ENCODE measurements at places on chromosomes 3 and 15.

GRCh38 chr3:138921316-138922292 lies 25.3 kb downstream of the FOXL2 start:
- no peak for DNase-seq

GRCh38 chr15:60865507-60865906 lies 363.6 kb downstream of the RORA start:
- DNase-seq, result no peak

- no peak for DNase-seq
These were observed 112.6 kb downstream of the GABRB3 start for GRCh38 chr15:26660241-26660640.

DNA sequence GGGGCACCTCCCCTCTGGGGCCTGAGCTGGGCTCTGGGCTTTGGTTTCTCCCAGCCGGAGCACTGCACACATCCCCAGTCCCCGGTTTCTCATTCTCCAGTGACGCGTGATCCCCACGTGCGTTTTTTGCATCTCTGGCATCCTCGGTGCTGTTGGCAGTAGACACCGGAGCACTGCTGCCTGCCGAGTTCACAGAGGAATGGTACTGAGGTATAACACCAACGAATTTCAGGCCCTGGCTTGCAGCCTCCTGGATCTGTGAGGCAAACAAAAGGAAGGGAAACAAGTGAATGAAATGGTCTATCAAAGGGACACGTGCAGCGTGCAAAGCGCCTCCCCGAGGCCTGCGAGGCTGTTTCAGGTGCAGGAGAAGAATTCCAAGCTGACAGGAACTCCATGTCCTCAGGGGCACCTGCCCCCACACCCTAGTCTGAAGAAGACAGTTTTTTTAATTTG lies 112.9 kb downstream of the OXNAD1 start:
- DNase-seq, result no peak

GRCh38 chr15:52136442-52136980 lies 23.9 kb upstream of the BCL2L10 start:
- no peak for DNase-seq

- DNase-seq, result no peak
These were observed 35.7 kb upstream of the NR2C2 start for GRCh38 chr3:14911651-14912050.

DNA sequence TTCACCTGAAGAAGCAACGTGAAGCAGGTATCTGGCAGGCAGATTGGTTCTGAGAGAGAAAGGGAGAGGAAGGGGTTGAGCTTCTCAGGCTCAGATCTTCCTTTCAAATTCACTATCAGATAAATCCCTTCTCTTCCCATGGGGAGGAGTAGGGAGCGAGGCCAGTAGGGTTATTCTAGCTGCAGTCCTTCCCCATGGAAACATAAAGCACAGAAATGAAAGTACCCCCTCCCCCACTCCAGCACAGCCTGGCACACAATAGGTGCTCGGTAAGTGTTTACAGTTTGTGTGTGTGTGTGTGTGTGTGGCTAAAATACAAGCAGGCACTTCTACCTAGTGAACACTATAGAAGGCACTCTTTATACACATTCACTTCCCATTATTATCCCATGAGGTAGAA lies 20.8 kb upstream of the VPS8 start:
- no peak for DNase-seq

GRCh38 chr3:141063831-141064230 lies 12.7 kb downstream of the SPSB4 start:
- no peak for DNase-seq

GRCh38 chr3:56193519-56193918 lies 274.7 kb downstream of the ERC2 start:
- DNase-seq, result no peak

- no peak for DNase-seq
These were observed 13.0 kb downstream of the CYP1A1 start for GRCh38 chr15:74712311-74712710.

DNA sequence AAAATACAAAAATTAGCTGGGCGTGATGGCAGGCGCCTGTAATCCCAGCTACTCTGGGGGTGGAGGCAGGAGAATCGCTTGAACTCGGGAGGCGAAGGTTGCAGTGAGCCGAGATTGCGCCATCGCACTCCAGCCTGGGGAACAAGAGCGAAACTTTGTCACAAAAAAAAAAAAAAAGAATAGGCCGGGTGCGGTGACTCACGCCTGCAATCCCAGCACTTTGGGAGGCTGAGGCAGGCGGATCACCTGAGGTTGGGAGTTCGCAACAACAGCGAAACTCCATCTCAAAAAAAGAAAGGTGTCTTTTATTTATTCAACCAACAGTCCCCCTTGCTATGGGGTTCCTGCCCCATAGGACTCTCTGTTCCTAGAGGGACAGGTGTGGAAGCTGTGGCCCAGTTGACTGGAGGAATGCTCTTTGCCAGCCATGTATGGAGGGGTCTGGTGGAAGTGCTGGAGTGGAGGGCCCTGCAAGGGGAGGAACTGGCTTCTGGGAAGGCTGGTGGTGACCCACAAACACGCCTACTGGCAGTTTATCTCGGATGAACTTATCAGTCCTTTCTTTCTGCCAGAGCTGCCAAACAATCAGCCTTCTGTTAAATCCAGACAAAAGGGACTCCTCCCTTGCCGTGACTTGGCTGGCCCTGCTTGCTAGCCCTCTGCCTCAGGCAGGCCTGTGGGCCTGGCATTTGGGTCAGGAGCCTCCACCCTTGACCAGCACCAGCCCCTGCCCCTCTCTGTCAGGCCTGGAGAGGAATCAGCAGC lies 4.6 kb upstream of the DAG1 start:
- DNase-seq, result no peak

GRCh38 chr3:146218880-146219866 lies 31.7 kb downstream of the PLSCR4 start:
- no peak for DNase-seq

DNA sequence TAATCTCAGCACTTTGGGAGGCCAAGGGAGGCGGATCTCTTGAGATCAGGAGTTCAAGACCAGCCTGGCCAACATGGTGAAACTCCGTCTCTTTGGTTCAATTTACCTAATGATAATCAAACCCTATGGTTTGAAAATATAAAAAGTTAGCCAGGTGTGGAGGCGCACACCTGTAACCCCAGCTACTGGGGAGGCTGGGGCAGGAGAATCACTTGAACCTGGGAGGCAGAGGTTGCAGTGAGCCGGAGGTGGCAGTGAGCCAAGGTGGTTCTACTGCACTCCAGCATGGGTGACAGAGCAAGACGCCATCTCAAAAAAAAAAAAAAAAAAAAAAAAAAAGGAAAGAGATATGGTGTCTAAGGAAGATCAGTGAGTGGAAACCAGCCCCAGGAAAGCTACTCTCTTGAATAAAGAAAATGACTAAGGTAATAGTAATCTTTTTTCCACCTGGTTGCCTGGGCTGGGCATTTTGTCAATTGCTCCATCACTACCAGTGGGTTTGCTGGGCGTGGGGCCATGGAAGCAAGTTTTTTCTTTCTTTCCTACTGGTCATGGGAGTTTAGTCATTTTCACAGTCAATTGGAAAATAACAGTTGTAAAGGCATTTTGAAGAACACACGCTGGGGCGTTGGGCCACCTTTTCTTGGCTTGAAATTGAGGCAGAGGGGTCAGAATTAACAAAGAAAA lies 387.6 kb upstream of the RGMA start:
- no peak for DNase-seq

- DNase-seq, result no peak
These were observed 134.8 kb upstream of the ABI3BP start for GRCh38 chr3:101128001-101128400.

DNA sequence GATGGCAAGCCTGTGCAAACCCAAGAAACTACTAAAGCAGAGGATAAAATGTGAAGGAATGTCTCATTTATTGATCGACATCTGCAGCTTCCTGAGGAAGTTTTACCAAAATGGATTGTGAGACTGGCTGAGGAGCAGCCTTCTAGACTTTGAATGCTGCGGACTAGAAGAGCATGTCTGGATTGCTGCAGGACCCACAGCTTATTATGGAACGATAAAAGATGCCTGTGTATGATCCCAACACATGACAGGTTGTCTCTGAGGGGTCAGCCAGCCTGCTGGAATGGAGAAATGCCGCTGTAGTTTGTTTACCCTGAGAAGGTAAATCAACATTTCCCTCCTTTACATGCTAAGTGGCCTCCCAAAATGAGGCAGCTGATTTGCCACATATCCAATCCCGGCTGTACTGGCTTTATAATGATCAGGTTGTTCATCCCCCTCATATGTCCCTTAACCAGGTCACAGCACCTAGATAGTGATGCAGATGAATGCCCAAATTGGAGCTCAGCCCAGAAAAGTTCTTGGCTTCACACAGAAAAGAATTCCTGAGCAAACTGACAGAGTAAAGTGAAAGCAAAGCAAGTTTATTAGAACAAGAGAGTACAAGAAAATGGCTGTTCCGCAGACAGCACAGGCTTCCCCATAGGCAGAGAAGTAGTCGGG lies 63.9 kb downstream of the IL12A start:
- DNase-seq, result no peak

All from Right ventricle myocardium inferior (tissue), 1 donor.